ENCODE measurements at places on chromosomes 5 and 9.

- DNase-seq: no peak
Measured at GRCh38 chr5:31231177-31231838, 37.8 kb downstream of the CDH6 start.

- DNase-seq: no peak
Measured at GRCh38 chr5:97245386-97245785, 62.3 kb upstream of the RIOK2 start.

DNA sequence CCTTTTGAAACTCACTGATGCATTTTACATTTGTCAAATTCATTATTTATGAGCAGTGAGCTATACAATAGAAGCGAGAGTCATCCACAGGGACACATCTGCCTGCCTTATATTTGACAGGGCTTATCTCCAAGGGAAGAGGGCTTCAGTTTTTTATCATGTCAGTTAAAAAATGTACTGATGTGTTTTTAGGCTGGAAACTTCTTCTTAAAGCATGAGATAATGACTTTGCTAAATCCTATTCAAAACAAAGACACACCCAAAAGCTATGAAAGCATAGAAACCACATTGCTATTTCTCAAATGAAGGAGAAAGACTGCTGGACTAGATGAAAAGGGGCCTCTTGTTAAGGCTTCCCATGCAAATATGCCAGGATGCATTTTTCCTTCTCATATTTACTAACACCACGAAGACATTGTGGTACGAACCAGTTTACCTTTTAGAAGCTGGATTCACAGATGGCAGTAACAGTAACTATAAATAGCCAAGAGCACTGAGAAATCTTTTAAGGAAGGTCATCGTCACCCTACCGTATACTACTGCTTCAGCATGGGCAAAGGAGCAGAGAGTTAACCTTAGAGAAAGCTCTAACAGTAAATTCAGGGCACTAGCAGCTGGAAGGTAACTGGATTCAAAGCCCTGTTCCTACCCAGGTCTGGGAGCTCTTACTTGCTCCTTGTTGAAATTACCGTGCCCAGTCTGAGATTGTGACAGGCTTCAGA, 86.3 kb upstream of the IFNK start:
- DNase-seq: no peak

GRCh38 chr9:127611899-127612790, at the start of gene STXBP1:
Gene STXBP1, plus strand, starts transcription at chr9:127612277. Its CDS starts 127 bp downstream, at chr9:127612404.
- DNase-seq: peak; percentile 90

GRCh38 chr5:109669991-109670706, 19.6 kb upstream of the MAN2A1 start:
- DNase-seq: no peak

- no peak for DNase-seq
Measured at GRCh38 chr9:134211811-134212485, 47.6 kb upstream of the RNU6ATAC start.

DNA sequence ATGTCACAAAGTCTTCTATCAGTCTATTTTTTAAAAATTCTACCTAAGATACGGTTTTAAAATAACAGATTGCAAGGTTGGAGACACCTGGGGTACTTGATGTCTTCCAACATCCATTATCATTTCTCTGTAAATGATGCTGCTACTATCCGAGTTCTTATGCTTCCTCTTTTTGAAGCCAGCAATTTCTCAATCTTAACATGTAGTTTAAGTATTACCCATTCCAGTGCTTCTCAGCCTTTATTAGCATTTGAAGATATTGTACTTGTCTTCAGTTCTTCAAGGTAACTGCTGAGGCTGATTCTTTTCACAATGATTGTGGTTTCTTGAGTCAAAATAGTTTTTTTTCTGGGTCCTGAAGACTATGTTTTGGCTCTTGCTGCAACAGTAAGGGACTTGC, 96.4 kb upstream of the SELENOP start:
- no peak for DNase-seq

DNA sequence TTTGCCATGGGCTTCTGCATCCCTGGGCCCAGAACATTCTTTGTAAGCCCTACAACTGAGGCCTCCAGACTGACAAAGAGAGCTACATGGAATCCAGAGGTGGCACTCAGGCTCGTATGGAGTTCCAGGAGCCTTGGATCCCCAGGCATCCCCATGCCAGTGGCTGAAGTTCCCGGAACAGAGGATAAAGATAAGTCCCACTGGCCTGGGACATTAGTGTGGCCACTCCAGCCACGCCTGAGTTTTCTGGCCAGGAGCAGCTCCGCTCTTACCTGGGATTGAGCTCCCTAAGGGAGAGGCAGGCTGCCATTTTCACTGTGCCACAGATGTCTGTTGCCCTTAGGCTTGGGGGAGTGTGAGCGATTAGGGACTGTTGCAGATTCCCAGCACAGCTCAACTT, 656.3 kb upstream of the FAM174A start:
- no peak for DNase-seq
